ENCODE measurements at places on chromosomes 4 and X.

- no peak for DNase-seq
These were observed 895 bp downstream of the SMIM14 start for GRCh38 chr4:39637586-39638353.

- DNase-seq = no peak
These were observed 49.9 kb upstream of the SCRG1 start for GRCh38 chr4:173448608-173449379.

DNA sequence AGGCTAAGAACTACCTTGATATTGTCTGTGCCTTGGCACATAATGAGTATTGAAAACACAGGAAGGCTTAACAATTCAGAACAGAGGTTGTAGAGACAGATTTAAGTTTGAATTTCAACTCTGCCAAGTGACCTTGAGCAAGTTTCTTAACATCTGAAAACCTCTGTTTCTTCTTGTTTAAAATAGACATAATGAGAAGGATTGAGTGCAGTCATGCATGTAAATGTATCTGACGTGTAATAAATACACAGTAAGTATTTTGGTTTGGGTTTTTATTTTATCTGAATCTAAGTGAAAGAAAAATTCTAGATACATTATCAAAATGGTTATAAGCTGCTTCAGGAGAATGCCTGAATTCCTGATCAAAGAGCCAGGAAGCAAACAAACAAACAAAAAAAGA lies 111.9 kb downstream of the ANXA5 start:
- no peak for DNase-seq

- no peak for DNase-seq
These were observed at the start of gene ZC4H2 for GRCh38 chrX:64975989-64976672. ZC4H2 (minus strand) TSS chrX:64976450; CDS start chrX:64976377, 73 bp downstream.

GRCh38 chrX:75273483-75273882 lies 402 bp upstream of the UPRT start:
- DNase-seq = no peak

- DNase-seq = no peak
These were observed 2.9 kb downstream of the RAPGEF2 start for GRCh38 chr4:159105761-159106243.

- peak; percentile 33 for DNase-seq
These were observed 31.0 kb downstream of the TMSB4X start for GRCh38 chrX:13005661-13006473.

DNA sequence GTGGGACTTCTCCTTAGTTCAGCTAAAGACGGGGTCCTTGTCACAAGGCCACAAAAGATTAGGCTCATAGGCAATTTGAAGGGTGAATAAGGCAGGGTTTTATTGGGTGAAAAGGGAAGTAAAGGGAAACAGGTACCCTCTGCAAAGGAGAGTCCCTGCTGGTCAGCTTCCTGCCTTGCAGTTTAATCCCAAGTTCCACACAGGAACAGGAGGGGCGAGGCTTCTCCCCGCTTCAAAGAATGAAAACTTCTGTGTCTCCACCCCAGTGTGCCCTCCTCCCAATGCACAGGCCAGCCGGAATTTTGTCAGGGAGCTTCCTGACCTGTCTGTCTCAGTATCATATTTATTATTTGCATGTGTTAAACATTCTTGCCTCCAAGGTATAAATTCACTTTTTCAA lies 37.1 kb downstream of the ITM2A start:
- no peak for DNase-seq

- no peak for DNase-seq
These were observed 46.1 kb upstream of the LNX1 start for GRCh38 chr4:53637348-53637747.

DNA sequence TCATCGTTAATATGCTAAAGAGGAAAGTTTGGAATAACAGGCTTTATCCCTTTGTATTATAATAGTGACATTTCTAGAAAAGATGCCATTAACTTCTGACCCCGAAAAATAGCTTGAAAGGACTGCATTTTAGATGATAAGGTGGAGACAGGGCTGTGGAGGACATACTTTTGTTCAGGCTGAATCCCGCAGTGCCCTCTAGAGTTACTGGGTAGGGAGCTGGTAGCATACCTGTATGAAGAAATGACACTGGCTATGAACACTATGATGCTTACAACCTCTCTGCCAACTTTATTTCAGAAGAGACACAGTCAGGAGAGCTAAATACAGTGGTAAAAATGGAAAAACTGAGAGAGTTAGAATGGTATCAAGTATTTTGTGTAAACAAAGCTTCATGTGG lies 8.1 kb downstream of the IL1RAPL1 start:
- no peak for DNase-seq

DNA sequence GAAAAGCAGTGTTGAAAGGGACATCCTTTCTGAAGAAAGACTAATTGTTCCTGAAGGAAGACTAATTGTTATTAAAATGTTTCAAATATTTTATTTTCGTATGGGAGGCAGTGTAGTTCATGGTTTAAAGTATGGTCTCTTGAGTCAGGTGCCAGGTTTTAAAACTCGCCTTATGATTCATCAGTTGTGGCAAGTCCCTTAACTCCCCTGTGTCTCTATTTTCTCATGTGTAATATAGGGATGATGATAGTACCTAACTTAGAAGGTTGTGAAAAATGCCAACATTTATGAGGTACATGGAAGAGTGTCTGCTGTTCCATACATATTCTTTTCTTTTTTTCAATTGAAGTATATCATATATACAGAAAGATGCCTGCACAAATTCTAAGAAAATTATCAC lies 414.2 kb upstream of the DIPK2B start:
- DNase-seq = no peak

GRCh38 chr4:39544580-39545315 lies 17.5 kb upstream of the UGDH start:
- DNase-seq = no peak

Data from SIG-M5 (cell line).